IMR-90 (cell line): ENCODE measurements at places on chromosomes 3 and 15.

- DNase-seq = no peak
Measured at GRCh38 chr15:69561071-69561784, 108.6 kb downstream of the RPLP1 start.

- peak; percentile 34 for DNase-seq
Measured at GRCh38 chr3:157123621-157124020, 36.3 kb downstream of the CCNL1 start.

DNA sequence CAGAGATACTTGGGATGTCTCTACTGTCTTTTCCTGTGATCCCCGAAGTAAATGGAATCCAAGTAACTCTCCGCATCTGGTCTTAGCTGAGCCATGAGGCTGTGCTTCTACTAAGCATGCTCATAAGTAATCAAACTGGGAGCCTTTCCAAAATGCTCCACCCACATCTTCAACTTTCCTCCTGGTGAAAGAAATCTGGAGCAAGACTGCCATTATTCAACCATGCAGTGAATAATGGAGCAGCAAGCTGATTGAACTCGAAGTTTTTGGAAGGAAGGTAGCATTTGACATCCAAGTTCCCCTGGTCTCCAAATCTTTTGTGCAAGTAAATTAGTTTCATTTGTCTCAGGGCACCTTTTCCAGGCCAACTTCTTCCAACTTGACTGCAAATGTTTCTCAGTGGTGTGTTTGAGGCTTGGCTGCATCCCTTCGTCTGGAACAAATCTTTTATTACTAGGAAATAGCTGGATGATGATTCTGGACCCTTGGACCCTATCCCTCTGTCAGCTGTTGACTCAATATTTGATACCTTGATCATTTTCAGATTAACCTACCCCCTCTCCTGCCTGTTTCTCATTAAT, 19.4 kb downstream of the GXYLT2 start:
- peak; percentile 72 for DNase-seq

GRCh38 chr3:183884097-183884426, 618 bp downstream of the PARL start:
- no peak for DNase-seq

DNA sequence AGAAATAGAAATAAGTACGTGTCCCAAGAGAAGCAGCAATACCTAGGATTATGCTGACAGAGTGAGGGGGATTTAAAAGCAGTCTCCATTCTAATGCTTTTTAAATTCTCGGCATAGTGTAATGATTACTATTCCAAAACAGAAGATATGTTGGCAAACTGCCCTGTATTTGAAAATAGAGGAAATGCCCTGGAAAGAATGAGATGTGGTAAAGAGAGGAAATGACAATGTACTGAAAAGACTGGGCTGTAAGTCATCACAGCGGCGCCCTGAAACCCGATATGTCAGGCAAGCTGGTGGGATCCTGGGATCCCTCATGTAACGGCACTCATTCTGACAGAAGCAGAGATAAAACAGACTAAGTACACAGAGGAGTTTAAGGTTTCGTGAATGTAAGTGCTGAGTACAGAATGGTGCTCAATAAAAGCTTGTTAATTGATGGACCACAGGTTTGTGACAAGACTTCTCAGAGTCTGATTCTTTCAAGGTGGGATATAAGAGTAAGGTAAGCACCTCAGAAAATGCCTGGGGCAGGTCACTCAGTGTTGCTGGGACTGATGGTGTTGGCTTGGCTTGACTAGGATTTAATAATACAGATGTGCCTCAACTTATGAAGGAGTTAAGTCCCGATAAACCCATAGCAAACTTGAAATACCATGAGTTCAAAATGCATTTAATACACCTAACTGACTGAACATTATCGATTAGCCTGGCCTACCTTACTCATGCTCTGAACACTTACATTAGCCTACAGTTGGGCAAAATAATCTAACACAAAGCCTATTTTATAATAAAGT, 91.4 kb downstream of the NFKBIZ start:
- DNase-seq = peak; percentile 98

DNA sequence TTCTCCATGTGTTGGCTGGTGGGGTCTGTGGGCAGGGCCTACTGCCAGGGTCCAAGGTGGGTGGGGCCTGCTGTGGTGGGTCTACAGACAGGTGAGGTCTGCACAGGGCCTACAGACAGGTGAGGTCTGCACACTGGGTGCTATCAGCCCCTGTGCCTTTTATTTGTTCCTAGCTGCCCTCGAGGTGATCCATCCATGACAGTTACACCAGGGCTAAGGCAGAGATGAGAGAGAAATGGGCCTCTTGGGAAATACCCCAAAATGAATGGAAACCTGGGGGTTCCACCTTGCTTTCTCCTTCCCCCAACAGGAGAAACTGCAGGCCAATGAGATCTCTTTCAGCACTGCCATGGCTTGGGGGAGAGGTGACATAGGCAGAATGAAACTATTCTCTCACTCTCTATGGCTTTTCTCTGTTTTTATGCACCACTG, 36.4 kb downstream of the CFAP100 start:
- DNase-seq = no peak

DNA sequence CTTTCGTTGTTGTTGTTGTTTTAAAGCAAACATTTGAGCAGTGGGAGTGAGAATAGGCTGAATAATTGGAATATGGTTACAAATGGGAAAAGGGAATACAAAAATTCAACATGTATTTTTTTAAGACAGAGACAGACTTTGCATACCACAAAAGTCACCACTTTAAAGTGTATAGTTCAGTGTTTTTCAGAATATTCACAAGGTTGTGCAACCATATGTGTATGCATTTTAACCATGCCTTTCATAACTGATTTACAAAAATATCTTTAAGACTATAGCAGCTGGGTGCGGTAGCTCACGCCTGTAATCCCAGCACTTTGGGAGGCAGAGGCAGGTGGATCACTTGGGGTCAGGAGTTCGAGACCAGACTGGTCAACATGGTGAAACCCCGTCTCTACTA, 41.3 kb downstream of the EHHADH start:
- no peak for DNase-seq

DNA sequence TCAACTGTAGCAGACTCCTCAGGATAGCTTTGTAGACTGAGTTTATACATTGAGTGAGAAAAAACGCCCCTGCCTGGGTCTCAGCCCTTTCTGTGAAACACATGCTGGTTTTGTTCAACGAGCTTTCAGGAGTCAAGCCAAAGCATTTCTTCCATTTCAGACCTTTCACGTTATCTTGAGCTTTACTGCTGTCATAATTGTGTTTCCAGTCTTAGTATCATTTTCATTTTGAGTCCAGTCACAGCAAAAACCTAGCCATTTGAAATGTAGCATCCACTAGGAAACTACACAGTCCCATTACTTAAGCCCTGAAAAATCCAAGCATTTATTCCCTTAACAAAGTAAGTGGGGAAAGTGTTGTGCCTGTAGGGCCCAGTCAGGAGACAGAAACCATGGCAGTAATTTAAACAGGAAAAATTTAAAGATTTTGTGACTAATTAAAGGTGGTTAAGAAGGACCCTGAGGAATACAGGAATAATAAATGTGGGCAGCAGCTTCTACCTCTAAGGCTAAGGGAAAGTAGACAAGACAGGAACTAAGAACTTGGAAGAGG, 110.1 kb upstream of the ABHD17C start:
- no peak for DNase-seq
